ENCODE measurements at places on chromosomes 13 and 19.

DNA sequence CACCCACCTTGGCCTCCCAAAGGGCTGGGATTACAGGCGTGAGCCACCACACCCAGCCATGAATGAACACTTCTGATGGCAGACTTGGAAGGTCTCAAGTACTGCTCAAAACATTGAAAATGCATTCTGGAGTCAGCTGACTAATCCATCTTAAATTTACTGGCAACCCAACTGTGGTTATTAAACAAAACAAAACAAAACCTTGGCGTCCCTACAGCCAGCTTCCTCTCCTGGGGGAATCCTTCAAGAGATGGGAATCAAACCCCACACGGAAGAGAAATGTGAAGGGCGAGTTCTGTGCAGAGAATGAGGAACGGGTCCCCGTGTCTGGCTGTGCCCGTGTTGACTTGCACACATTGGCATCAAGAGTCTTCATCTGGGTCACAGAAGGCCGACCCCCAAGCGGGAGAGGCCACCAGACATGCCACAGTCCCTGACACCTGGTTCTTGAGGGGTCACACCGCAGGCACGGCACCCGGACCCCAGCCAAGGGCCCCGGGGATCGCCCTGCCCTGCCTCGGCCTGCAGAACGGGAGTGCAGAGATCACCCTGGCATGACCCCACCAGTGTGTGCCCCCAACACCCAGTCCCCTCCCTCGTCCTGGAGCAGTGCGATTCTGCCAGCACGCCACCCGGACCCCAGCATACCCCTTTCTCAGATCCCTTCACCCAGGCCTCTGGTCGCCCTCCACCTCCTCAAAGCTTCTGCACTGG is 3.2 kb downstream of the MAP2K2 start:
- no peak for DNase-seq

- DNase-seq, result no peak
Measured at GRCh38 chr19:17775991-17776803, 18.7 kb upstream of the B3GNT3 start.

- DNase-seq, result no peak
Measured at GRCh38 chr13:31191748-31192147, 8.0 kb upstream of the B3GLCT start.

DNA sequence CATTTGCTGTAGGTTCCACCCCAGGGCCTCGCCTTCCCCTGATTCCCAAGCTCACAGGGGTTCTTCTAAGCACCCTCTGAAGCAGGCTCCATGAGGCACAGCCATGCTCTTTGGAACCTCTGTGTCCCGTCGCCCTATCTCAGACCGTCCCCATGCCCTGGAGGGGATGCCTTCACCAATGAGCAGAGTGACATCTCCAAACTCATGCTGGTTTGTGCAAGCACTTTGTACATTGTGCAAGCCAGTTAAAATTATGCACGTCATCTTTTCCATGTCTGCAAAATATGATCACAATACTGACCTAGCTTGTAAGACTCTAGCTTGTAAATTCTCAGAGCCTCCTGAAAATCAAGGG is 46.5 kb upstream of the RAP2A start:
- no peak for DNase-seq

GRCh38 chr13:85137516-85137915 is 661.7 kb downstream of the SLITRK6 start:
- no peak for DNase-seq

GRCh38 chr19:33812388-33813330 is 16.0 kb downstream of the KCTD15 start:
- DNase-seq, result no peak

DNA sequence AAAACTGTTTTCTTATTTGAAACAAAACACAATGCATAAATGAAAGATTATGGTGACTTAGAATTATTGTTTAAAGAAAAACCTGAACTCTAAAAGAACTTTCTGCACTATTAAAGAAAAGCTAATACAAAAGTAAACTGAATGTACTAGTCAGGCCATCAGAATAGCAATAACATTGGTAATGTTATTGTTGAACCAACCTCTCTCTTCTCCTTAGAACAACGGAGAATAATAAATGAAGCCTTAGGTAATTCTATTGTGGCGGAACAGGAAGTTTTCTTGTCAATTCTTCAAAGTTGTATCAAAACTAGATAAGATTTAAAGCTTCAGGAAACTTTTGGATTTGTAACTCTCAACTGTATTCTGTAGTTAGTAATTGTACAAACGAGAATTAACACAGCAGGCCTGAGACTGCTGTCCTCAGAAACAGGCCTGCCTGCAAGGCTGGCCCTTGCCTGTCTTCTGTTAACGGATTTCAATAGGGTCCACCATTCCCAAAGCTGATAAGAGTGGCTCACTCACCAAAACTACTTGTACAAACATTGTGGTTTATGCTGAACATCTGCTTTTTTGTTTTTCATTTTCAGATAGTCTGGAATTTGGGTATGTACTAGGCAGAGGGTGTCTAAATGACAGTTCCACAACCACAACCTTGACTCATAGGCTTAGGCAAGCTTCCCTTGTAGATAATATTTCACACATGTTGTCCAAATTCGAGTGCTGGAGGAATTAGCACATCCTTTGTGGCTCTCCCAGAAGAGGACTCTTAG is 825.8 kb downstream of the GPC5 start:
- DNase-seq, result no peak

GRCh38 chr13:109655206-109655600 is 131.2 kb downstream of the IRS2 start:
- DNase-seq, result no peak

DNA sequence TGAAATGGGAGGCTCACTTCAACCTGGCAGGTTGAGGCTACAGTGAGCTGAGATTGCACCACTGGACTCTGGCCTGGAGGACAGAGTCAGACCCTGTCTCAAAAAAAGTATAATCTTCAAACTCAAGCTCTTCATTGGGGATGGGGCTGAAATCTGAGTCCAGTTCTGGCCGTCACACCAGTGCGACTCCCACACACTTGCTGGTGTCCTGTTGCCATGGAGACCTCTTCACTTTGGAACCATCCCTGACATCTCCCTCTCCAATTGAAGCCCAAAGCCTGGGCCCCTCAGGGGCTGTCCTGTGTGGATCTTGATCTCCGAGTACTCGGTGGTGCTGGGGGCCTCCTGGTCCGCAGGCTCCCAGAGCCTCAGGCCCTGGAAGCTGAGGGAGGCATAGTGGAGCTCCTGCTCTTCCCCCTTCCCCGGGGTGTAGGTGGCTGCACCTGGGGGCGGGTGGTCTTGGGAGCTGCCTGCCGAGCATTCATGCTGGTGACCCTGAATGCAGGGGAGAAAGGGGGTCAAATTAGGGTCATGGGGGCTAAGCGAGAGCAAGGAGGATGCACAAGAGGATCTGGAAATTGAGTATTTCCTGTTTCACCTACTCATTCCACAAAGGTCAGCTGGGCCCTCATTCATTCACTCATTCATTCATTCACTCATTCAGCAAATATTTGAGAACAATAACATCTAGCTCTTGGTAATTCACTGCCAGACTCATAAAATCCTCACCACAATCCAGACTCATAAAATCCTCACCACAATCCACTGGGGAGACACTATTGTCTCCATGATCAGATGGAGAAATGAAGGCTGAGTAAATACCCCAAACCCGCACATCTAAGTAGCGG is 11.0 kb downstream of the SIGLEC11 start:
- no peak for DNase-seq

GRCh38 chr13:114043421-114044053 is 69.7 kb upstream of the C13orf46 start:
- DNase-seq, result peak; percentile 17

DNA sequence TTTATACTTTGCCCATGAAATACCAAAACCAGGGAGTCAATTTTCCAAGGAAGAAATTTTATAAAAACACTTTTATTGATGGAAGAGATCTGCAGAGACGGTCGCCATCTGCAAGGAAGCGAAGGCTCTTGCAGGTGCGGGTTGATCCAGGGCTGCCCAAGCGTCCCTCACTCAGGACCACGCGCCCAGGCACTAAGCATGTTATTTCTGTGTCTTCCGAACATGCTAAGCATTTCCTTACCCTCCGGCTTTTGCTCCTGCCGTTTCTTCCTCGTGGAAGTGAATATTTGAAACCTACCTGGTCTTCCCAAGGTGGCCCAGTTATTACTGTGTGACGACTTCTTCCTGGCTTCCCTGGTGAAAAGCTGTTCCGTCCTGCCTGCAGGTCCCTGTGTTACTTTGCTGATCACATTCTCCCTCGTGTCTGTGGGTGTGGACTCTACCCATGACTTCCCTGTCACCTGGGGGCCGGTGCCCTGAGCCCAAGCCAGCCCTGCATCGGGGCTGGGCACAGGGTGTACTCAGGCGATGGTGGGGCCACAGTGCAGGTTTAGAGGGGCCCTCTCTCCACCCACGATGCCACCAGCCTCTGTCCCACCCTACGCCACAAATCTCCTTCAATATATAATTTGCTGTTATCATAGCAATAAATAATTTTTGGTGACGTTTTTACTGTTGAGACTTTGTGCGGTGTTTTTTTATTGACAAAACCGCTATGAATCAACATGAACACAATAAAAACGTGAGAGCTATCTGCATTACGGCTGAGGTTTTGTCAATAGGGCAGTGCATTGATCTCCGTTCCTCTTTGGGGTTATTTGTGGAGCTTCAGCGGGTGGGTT is 119.4 kb downstream of the URI1 start:
- DNase-seq, result no peak

GRCh38 chr13:110433014-110433413 is 125.9 kb downstream of the COL4A2 start:
- DNase-seq, result no peak

DNA sequence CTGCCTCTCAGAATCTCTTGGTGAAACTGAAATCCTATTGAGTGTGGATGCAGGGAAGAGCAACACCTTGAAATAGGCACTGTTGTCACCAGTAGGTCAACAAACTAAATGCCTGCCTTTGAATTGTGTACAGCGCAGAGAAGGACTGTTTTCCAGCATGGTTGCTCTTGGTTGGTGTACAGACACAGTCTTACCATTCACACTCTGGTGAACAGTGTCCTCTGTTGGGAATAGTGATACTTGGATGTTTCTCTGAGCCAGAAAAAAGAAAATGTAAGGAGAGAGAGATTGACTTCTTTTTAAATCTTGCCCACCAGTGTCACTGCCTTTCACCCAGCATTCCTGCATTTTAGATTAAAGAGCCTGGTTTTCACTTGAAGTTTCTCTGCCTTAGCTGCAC is 179.7 kb downstream of the STK24 start:
- DNase-seq, result no peak

DNA sequence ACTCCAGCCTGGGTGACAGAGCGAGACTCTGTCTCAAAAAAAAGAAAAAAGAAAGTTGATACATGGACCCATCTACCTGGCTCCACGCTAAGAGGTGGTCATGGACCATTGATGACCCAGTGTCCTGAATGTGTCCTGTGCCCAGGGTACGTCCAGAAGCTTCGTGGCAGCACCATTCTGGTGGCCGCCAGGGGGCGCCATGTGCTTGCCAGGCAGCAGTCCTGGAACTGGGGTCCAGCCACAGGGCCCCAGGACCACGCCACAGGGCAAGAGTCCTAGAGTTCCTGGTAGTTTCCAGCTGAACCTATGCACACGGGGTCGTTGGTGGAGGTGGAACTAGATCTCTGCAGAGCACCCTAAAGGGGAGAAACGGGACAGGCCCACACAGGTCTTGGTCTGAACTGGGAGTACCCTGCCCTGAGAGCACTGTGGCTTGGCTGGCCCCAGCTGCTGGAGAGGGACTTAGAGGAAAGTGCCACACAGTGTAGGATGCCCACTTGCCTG is 19.9 kb upstream of the FBXO27 start:
- peak; percentile 70 for DNase-seq

- no peak for DNase-seq
Measured at GRCh38 chr13:91381371-91381770, 17.1 kb upstream of the GPC5 start.

DNA sequence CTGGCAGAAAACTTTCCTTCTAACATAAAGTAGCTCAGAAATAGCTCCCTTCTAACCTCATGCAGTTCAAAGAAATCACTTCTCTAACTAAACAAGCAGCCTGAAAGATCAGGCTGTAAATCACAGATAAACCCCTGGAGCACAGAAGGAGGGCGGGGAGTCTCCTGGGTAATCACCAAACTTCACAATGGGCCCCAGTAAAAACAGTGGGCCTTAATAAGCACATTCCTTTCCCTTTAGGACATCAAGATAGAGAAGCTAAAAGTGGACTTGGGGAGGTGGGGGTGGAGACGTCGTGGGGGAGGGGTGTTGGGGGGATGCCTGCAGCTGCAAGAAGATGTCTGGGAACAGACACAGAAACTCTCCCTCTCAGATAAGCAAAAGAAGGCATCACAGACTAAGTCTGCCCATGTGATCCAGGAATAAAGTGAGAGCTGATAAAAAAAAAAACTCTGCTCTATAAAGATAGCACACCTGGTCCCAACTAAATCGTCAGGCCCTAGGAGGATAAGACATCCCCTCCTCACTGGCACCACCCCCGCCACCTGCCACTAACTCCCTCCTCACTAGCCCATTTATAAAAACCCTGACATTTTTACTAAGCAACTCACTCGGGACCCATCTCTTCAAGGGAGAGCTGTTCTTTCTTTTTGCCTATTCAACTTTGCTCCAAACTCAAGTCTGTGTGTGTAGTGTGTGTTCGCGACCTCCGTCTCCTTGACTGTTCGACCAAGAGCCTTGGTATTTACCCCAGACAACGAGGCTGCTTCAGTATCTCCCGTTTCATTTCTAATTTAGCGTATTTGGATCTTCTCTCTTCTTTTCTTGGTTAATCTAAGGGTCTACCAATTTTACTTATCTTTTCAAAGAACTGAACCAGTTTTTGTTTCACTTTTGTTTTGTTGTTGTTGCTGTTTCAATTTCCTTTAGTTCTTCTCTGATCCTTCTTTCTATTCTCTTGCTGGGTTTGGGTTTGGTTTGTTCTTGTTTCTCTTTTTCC is 31.7 kb downstream of the DNAJC15 start:
- no peak for DNase-seq

- DNase-seq, result no peak
Measured at GRCh38 chr13:109370496-109370895, 415.9 kb downstream of the IRS2 start.

- no peak for DNase-seq
Measured at GRCh38 chr13:91762957-91763356, 364.5 kb downstream of the GPC5 start.

DNA sequence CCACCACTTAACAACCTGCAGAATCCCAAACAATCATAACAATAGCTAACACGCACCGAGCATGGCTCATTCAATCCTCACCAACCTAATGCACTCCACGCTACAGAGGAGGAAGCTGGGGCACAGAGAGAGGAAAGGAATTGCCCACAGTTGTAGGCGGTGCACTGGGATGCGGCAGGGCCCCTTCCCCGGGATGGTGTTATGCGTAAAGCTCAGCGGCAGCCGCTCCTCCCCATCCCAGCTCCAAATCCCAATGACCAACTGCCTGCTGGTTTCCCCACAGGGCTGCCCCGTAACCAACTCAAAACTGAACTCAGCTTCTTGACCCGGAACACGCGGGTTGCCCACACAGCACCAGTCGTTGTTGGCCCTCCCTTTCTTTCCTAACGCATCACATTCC is 42.2 kb downstream of the SERP2 start:
- DNase-seq, result no peak

DNA sequence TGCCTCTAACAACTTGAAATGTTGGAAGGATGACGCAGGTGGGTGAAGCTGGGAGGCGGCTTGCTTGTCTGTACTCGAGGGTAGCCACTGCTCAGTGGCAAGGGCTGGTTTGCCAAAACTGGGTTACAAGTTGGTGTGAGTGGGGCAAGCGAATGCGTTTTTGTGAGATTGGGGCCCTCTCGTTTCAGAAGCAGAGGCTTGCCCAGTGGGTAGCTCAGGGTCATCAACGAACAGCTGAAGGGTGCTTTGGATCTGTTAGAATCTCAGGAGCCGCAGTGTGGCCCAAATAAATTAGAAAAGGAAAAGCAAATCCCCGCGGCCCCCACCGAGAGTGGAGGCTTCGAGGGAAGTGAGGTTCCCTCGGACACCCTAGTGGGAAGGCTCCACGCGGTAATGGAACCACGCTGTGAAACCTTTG is 7.3 kb downstream of the ATP4B start:
- DNase-seq, result no peak

- peak; percentile 72 for DNase-seq
Measured at GRCh38 chr19:6772028-6772865, at the start of gene VAV1. Gene VAV1 (plus strand): TSS chr19:6772708. CDS start chr19:6772808, 100 bp downstream.

All from T-helper 9 cell (primary cell).